Right ventricle myocardium inferior (tissue), 1 donor: ENCODE measurements at places on chromosomes 6 and 20. TPM values are rescaled to one million over a fixed set of nuclear protein-coding genes. Genes with fewer than 3 reads are reported as not detected.
A peak's percentile ranks its signal among the peaks of the same experiment; 100 is the strongest.

- DNase-seq: no peak
These were observed 305 bp downstream of the IL17A start for GRCh38 chr6:52186480-52186879.

- DNase-seq: no peak
These were observed 197.7 kb downstream of the ARID1B start for GRCh38 chr6:156974830-156975261.

DNA sequence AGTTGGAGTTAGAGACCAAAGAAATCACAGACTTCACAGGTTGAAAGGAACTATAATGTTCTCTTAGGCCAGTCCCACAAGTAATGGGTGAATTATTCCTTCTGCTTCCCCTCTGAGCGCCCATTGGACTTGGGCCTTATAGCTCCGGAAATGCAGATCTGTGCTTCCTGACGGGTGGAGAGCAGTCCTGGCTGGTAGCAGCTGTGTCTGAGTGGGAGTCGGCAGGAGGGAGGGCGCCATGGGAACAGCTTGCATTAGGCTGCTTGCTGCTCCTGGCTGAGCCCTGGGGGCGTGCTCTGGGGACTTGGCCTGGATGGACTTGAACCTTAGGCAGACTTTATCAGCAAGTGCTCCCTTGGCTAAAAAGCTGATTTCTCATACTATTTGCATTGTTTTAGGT is 18.4 kb upstream of the NUP153 start:
- no peak for DNase-seq

DNA sequence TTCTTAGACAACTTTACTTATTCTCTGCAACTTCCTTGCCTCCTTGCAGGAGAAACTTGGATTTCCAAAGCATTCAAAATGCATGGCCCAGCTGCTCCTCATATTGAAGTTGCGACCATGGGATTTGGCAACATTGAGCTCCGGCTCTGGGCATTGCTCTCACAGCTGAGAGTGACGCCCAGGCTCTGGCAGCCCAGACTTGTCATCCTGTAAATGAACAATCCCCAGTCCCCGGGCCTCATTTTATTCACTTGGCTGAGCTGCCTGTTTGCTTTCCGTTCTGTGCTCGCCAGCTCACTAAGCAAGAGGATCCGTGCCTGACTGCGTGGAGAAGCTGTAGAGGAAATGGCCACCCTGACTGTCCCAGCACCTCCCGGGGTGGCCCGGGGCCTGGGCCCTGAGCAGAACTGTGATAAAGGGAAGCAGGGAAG is 119.5 kb upstream of the CD93 start:
- DNase-seq: peak; percentile 80

- DNase-seq: no peak
These were observed 61.3 kb downstream of the ZDHHC14 start for GRCh38 chr6:157442291-157442690.

DNA sequence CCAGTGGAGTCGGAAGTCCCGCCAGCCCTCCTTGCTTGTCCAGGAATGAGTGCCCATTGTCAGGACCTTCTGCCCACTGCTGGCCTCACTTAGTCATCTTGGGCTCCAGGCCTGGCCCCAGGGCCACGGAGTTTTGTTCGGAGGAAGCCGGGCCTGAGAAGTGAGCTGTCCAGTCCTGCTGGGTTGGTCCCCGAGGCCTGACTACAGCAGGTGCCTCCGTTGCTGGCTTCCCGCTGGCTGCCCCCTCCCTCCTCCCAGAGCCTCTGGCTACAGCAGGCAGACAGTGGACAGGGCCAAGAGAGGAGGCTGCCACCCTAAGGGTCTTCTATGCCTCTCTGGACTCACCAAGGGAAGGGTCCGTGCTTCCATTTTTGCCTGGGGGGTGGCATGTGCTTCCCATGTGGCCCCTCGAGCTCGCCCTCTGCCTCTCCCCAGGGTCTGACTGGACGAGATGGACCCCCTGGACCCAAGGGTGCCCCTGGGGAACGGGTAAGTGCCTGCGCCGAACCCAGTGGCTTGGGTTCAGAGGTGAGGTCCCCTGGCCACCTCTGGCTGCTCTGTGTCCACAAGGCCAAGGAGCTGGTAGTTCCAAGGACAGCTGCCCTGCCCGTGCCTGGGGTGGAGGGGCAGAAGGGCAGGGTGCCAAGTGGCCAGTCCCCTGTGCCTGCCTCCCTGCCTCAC is 2.8 kb downstream of the COL9A3 start:
- no peak for DNase-seq

DNA sequence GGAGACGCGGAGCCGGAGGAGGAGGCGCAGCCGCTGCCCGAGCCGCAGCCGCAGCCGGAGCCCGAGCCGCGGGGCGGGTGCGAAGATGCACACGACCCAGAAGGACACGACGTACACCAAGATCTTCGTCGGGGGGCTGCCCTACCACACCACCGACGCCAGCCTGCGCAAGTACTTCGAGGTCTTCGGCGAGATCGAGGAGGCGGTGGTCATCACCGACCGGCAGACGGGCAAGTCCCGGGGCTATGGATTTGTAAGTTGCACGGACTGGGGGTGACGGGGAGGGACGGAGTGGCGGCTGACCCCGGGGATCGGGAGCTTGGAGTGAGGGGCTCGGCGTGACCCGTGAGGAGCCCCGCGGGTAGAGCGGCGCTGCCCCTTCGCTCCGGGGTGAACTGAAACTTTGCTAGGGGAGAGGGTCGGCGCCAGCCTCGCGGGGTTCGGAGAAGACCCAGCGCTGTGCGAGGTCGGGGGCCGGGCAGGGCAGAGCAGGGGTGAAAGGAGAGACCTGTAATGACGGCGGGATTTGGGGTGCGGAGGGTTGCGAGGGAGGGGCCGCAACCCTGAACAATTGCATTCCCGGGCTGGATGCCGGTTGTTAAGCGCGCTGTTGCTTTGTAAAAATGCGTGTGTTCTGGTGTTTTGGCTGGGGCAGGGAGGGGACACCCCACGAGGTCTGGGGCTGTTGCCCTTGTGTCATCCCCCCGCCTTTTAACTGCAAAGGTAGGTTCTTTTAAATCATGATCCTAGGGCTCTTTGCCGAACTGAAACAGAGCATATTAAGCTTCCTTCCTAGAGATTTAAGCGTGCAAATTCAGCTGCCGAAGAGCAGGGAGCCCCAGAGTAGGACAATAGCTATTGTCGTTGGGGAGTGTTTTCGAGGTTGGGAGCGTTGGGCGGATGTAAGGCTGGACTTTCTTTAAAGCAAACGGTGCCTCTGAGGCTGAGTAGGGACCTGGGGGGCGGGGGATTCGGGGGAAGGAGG is 628 bp downstream of the RBM24 start:
- no peak for DNase-seq

DNA sequence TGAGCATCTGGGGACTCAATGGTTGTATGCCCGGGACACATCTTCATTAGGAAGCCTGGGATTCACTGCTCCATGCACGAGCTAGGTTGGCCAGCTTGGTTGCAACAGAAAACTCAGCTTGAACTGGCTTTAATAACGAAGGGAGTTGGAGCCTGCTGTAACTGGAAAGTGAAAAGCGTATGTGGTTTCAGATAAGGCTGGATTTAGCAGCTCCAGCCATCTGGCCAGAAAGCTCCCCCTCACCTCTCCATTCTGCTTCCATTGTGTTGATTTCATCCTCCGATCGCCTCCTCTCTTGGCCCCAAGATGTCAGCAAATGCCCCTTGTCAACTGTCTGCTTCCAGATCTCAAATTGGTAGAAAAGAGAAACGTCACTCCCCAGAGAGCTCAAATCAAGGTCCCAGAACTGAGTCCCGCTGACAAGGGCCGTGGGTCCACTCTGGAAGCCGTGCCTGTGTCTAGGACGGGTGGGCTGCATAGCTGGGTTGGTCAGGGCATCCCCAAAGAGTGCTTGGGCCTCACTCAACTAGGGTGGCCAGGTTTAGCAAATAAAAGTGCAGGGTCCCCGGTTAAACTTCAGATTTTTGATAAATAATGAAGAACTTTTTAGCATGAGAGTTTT is 117.0 kb upstream of the PMEPA1 start:
- no peak for DNase-seq

DNA sequence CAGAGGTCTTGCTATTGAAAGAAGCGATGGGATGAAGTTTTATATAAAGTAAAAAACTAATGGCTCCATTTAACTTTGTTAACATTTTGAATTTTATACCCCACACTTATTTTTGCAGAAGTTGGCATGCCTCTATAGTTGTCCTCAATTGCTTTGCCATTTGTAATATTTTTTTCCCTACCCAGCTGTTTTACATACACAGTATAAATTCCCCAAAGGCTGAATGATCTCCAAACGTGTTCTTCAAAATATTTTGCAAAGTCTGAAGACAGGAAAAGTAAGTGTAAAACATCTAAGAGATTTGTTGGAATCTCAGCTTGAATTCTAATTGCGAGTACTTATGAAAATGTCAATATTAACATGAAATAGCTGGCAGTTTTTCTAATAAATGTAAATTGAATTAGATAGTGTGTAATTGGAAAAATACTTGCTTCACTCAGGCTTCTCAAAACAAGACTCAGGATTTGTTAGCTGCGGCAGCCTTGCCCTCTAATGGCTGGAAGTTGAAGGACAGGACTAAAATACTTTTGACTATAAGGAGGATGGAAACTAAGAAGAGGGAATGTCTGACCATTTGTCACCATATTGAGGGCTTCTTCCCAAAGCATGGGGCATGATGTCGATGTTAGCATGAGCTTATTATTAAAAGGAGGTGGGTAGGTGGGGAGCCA is 226.8 kb downstream of the UST start:
- DNase-seq: no peak

GRCh38 chr6:16494793-16495192 is 256.4 kb downstream of the GMPR start:
- DNase-seq: no peak

The TMEM14C gene
- 120 TPM for total RNA-seq

The OR2J3 gene
- not detected for total RNA-seq

The SF3B5 gene
- 121 TPM for total RNA-seq

The SCUBE3 gene
- 10.3 TPM for total RNA-seq

The PIGU gene
- 12.9 TPM for total RNA-seq

The B4GALT5 gene
- 44.0 TPM for total RNA-seq

The NRSN1 gene
- total RNA-seq: not detected
